ENCODE measurements at places on chromosomes 6 and 20.

GRCh38 chr6:12335717-12336116, 45.6 kb downstream of the EDN1 start:
- no peak for DNase-seq

DNA sequence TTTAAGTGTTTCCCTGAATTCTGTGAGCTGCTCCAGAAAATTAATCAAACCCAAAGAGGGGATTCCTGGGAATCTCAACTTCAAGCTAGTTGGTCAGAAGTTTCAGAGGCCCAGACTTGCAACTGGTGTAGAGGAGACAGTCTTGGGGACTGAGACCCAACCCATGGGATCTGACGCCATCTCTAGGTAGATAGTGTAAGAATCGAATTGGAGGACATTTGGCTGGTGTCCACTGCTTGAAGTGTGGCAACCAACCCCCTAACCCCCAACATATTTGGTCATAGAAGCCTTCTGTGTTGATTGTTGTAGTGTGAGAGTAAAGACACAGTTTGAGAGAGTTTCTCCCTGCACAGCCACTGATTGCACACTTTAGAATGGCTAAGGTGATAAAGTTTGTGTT, 103.5 kb upstream of the CARMIL1 start:
- no peak for DNase-seq

GRCh38 chr20:32968478-32969241, 35.6 kb downstream of the SUN5 start:
- DNase-seq = no peak

- DNase-seq = no peak
Measured at GRCh38 chr6:109458774-109459531, 3.4 kb upstream of the MICAL1 start.

- no peak for DNase-seq
Measured at GRCh38 chr6:20227350-20227749, 15.1 kb upstream of the MBOAT1 start.

- DNase-seq = no peak
Measured at GRCh38 chr6:165829376-165829775, 166.3 kb upstream of the PDE10A start.

- no peak for DNase-seq
Measured at GRCh38 chr6:158584236-158584651, 24.4 kb downstream of the TMEM181 start.

GRCh38 chr20:5078399-5078958, 41.3 kb downstream of the PCNA start:
- DNase-seq = peak; percentile 72

- no peak for DNase-seq
Measured at GRCh38 chr20:9581509-9581908, 67.1 kb downstream of the LAMP5 start.

GRCh38 chr6:130322673-130323268, 43.0 kb upstream of the TMEM200A start:
- DNase-seq = peak; percentile 53

GRCh38 chr6:131399433-131399832, 173.6 kb upstream of the ARG1 start:
- DNase-seq = no peak

DNA sequence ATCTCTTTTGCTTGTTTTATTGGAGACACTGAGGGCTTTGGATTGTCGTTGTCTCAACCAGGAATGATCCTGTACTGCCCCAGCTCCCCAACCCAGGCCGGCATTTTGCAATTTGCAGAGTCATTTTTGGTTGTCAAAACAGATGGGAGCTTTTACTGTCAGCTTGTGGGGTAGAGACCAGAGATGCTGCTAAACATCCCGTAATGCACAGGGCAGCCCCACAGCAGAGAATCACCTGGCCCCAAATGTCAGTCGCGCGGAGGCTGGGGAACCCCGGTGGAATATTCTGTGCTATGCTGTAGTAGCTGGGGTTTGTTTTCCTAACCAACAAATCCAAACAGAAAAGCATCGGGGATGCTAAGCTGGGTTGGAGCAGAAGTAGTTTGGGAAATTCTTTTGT, 99.7 kb downstream of the TSHZ2 start:
- no peak for DNase-seq

DNA sequence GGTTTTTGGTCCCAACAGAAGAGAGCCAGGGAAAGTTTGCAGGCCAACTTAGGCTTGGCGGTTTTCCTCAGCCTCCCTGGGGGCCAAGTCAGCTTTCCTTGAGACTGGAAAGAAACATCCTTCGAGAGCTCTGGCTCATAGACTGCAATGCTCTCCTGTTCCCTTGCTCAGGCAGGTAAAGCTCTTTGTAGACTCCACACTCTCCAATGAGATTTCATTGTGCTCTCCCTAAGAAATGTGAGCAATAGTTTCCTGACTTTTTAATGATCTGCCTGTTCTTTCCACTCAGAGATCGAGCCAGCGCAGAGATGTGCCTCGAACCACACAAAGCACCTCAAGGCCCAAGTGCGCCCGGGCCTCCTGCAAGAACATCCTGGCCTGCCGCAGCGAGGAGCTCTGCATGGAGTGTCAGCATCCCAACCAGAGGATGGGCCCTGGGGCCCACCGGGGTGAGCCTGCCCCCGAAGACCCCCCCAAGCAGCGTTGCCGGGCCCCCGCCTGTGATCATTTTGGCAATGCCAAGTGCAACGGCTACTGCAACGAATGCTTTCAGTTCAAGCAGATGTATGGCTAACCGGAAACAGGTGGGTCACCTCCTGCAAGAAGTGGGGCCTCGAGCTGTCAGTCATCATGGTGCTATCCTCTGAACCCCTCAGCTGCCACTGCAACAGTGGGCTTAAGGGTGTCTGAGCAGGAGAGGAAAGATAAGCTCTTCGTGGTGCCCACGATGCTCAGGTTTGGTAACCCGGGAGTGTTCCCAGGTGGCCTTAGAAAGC, 13.9 kb downstream of the TNFAIP3 start:
- no peak for DNase-seq

GRCh38 chr6:41278699-41279405, 7.6 kb downstream of the TREM1 start:
- DNase-seq = peak; percentile 69

DNA sequence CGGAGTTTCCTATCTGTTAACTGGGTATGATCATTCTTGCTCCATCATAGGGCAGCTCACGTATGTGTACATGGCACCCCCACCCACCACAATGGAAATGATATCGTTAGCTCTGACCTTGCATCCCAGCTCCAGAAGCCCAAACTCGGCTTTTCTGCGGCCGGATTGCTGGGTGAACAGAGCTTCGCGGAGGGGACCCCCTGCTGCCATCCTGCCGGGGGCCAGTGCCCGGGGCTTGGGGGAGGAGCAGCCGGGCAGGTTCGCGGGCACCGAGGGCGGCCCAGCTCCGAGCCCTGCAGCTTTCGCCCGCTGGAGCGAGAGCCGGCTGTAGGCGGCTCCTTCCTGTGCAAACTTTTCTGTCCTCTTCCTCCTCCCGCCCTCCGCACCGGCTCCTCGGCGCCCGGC, 24.9 kb upstream of the FUCA2 start:
- peak; percentile 34 for DNase-seq

DNA sequence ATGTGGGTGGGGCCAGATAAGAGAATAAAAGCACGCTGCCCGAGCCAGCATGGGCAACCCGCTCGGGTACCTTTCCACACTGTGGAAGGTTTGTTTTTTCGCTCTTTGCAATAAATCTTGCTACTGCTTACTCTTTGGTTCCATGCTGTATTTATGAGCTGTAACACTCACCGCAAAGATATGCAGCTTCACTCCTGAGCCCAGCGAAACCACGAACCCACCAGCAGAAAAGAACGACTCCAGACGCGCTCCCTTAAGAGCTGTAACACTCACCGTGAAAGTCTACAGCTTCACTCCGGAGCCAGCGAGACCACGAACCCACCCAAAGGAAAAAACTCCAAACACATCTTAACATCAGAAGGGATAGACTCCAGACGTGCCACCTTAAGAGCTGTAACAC, 76.7 kb downstream of the TFAP2A start:
- no peak for DNase-seq
